Left ventricle myocardium superior (tissue), 1 donor: ENCODE measurements at places on chromosomes 4 and X. TPM values are rescaled to one million over a fixed set of nuclear protein-coding genes. Genes with fewer than 3 reads are reported as not detected.

GRCh38 chr4:56302760-56303159 lies 84.5 kb downstream of the AASDH start:
- DNase-seq = no peak

Gene MAGEB2
- total RNA-seq = not detected

Gene CNKSR2
- 0.55 TPM for total RNA-seq

DNA sequence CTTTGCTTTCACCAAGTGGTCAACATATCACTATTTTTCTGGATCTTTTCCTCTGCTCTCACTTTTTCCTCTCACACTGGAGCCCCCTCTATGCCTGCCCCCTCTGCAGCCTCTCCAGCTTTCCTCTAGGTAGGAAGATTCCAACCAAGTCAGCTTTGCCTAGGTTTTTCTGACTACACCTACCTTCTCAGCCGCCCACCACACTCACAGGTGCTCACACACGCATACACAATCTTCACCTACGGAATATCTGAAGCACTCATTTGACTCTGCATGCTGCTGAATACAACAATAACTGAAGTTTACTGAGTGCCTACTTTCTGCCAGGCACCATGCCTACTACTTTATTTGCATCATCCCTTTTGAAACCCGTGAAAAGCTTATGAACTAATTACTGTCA lies 328.0 kb downstream of the PPP3CA start:
- DNase-seq = no peak

GRCh38 chr4:123077330-123077729 lies 154.9 kb upstream of the NUDT6 start:
- no peak for DNase-seq

GRCh38 chr4:153880983-153881382 lies 92.1 kb upstream of the SFRP2 start:
- DNase-seq = no peak

Gene TMEM156
- total RNA-seq = not detected

GRCh38 chrX:153064061-153064460 lies 7.8 kb downstream of the PNMA3 start:
- no peak for DNase-seq

Gene DOK7
- total RNA-seq = 35.5 TPM

- no peak for DNase-seq
Measured at GRCh38 chr4:153265306-153266047, 61.2 kb downstream of the TRIM2 start.

- peak; percentile 25 for DNase-seq
Measured at GRCh38 chrX:43559644-43560043, 96.5 kb upstream of the MAOA start.

- peak; percentile 21 for DNase-seq
Measured at GRCh38 chr4:628311-628741, 3.0 kb downstream of the PDE6B start.

Gene TMSB15C
- 0.10 TPM for total RNA-seq

DNA sequence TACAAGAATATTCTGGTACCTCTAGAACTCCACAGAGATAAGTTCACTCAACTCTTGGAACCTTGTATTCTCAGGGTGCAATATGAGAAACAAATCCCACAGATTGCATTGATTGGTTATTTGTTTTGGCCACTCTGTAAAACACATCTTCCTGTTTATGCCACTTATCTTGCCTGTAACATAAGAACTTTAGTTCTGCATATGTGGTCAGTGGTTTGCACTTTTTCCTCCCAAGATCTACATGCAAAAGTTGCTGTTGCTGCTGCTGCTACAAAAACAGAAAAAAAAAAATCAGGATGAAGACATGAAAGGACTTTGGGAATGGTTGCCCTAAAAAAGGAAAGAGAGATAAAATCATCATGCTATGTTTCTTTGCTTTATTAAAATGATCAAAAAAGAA lies 9.6 kb downstream of the ODAPH start:
- DNase-seq = no peak

- DNase-seq = no peak
Measured at GRCh38 chr4:27338530-27338929, 477.9 kb downstream of the STIM2 start.

DNA sequence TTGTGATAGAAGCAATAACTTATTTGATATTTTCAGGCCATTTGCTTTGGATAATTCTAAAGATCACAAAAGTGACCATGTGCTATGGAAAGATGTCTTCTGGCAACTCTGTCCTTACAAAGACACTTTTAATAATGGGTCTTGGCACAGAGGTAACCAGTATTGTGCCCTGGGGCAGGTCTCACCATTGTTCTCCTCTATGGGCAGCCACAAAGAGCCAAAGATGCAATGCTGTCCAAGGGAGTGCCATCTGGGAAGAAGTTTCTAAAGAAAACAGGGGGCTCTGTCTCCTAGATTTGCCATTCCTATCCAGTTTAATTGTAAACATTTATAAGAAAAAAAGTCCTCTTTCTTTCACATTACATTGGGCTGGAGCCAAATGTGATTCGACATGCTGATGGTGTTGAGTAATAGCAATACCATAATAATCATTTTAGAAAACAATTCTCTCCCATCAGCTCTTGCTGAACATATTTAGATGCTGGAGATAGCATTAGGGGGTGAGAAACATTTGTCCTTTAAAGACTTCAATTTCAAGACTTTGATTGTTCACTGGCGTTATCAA lies 179.9 kb downstream of the KIT start:
- DNase-seq = no peak

DNA sequence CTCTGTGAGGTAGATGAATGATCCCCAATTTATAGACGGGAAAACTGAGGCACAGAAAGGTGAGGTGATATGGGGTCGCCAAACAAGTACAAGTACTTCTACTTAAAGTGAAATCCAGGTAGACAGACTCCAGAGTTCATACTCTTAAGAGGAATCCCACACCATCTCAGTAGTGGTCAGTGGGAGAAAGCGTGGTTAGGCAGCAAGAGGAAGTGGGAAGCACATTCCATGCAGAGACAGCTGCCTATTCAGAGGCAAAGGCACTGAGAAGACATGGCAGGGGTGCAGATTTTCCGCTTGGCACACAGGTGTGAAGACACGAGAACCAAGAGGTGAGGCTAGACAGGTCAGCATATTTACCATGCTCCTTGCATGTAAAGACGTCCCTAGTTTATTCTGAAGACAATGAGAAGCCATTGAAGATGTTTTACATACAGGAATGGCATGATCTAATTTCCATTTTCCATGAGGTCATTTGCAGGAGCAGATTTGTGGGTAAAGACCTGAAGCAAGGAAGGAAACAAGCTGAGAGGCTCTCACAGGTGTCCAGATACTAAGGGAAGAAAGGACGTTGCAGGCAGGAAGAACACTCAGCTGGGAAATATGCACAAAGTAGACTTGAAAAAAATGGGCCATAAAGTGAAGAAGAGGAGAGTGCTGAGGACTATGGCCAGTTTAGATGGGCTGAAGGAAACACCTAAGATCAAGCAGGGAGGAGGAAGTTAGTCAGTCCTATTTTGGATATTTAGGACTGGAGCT lies 17.3 kb upstream of the CLNK start:
- no peak for DNase-seq

DNA sequence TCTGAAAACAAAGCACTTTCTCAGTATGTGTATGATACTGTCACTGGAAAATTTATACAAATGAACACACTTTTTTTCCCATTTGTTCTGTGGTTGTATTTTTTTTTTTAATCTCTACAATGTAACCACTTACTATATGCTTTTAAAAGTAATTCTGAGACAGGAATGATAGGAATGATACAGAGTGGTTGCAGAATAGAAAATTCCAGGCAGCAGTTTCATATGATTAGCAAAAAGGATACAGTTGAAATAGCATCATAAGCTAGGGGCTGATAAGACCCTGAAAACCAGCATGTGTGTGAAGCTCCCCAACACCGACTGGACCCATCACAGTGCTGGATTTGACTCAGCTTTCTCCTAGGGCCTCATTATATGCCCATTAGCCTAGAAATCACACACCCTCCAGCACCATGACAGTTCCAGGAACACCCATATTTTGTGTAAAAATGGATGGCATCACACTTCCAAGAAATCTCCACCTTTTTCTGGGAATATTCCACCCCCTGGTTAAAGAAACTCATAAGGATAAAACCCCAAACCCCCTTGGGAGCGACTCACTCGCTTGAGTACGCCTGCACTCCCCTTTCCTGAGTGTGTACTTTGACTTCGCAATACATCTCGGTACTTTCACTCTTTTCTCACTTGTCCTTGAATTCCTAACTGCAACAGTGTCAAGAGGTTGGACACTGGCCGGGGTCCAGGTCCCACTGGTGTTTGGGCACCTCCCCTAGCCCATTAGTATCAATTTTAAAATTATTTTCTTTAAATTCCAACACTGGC lies 77.4 kb upstream of the AGA start:
- DNase-seq = no peak

Gene EDNRA
- 6.1 TPM for total RNA-seq

Gene SUPT20HL1
- not detected for total RNA-seq

Gene CXXC4
- total RNA-seq = 5.0 TPM

Gene INTU
- total RNA-seq = 4.6 TPM

Gene SAGE1
- not detected for total RNA-seq

Gene DCK
- total RNA-seq = 6.6 TPM

GRCh38 chr4:121130326-121130660 lies 33.8 kb downstream of the TNIP3 start:
- no peak for DNase-seq

- no peak for DNase-seq
Measured at GRCh38 chrX:129958814-129959492, 23.5 kb upstream of the BCORL1 start.

DNA sequence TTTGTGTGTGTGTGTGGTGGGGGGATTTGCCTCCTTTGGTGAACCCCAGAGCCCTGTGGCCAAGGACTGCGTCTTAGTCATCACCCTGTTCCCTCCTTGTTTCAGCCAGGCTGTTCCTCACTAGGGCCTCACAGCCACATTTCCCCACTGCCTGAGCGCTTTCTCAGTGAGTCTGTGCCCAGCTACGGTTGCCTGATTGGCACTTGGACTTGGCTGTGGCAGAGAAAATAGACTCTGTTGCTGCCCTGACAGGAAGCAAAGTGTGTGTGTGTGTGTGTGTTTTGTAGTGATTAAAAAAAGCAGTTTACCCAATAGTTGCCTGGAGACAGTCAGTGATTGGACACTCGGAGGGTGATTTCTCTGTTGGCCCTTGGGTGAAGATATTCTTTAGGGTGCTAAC lies 113.0 kb downstream of the UCHL1 start:
- peak; percentile 65 for DNase-seq

DNA sequence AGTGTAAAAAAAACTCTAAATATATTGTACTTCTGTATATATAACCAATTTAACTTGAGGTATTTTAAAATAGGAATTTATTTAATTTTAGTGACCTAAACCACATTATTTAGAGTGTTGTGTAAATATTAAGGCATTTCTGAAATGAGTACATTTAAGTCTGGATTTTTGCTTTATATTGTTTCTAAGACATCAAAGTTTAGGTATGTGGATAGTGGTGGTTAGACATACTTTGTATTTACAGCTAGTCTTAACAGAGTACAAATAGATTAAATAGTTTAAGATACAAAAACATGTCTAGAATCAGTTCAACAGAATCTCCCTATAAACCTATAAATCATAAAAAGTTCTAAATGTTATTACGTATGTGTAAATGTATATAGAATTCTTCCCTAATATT lies 588.5 kb downstream of the TRIML1 start:
- DNase-seq = no peak
